ENCODE measurements at places on chromosomes 1 and 21.
A peak's percentile ranks its signal among the peaks of the same experiment; 100 is the strongest.

DNA sequence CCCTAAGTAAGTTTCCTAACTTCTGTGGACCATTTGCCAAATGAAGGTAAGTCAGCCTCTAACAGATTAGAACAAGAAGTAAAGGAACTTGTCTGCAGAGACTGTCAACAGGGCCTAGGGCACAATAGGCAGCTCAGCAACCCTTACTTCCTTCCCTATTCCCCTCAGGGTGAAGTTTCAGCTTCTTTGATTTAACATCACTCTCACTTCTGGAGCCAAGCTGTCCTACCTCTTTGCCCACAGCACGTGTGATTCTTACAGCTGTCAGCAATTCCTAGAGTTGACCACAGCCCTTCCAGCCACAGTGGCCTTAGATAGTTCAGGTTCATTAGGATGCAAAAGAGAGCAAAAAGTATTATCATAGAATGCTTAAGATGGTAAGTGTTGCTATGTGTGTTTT lies 7.6 kb upstream of the EIF4G3 start:
- no peak for DNase-seq

DNA sequence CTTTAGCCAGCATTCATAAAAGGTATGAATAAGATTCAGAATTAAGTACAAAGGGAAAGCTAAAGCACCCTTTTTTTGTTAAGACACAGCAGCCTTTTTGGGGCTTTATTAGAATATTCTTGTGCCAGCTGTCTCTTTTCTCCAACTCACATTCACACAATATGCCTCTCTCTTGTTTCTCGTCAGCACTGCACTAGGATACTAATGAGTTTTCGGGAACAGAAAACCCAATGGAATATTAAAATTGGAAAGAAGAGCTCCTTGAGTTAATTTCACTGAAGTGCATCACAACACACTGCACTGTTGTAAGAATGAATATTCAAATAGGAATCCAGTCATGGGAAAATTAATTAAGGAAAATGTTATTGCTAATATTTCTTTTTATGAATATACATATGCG lies 410.4 kb upstream of the BEND5 start:
- no peak for DNase-seq

GRCh38 chr1:110383251-110383990 lies 7.4 kb downstream of the SLC16A4 start:
- DNase-seq: no peak

DNA sequence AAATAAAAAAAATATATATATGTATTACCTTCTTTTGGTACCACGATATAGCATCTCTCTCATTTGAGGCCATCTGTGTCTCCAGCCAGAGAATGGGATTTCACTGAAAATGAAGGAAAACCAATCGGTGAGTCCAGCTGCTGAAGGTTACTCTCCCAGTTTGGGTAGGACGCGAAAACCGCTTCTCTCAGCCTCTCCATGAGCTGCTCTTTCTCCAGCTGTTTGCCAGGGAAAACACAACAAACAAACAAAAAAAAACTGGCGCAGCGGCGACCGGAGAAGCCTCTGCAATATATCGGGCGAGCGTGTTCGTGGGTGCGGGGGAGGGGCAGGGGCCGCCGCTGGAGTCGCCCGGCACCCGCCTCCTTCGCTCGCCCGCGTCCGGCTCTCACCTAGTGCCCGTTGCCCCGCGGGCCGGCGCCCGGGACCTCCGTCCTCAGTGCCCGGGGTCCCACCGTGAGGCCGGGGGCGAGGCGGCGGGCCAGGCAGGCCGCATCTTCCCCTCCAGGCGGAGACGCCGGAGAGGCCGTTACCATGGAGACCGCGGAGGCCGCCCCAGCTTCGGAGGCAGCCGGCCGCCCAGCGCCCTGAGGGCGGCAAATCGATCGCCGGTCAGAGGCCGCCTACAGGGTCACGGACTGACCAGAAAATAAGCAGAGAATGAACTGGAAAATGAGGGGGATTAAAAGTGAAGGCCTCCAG lies 504 bp downstream of the PHTF1 start:
- DNase-seq: peak; percentile 64

- no peak for DNase-seq
Measured at GRCh38 chr1:67190410-67190809, 24.2 kb downstream of the IL23R start.

DNA sequence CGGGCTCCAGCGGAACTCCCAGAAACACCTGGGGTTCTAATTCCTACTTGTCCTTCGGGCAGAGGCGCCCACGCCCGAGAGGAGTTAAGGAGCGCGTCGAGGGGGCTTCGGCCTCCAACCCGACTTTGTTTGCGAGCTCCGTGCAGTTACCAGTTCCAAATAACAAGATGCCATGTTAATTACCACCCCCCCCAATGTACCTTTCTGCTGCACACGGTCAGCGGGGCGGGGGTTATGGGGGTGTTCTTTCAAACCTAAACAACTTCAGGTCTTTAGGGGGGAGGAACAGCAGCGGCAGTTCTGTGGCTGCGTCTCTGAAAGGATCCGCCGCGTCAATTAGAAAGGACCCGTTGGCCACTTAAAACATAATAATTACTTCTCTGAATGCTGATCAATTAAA lies 114.8 kb downstream of the PRDM16 start:
- no peak for DNase-seq

DNA sequence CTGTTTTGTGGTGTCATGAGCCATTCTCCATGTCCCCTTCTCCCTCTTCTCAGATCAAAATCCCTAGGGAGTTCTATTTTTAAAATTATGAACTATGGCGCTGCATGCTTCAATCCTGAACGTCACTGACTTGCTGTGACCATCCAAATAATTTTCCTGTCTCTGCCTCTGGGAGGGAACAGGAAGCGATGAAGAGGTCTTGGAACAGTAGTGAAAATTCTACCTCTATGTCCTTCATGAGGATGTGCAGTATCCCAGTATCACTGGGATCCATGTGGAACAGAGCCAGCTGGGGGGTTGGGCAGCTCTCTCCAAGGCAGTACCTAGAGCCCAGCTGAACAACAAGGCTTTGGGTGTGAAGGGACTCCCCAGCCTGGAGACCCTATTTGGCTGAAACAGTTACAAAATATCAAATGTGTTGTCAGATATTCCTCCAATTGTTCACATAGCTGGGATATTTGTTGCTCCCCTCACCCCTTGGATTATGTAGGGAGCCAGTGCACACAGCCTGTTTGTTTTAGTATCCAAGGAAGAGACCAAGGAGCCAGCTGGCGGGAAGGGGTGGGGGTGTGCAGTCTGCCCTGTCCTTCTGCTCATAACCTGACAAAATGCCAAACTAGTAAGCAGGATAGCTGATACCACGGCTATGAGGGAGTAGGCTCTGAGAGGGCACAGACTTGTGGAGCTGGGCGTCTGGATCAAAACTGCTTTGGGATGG lies 7.6 kb downstream of the DCLRE1B start:
- DNase-seq: peak; percentile 79

- DNase-seq: no peak
Measured at GRCh38 chr1:212500983-212501382, 68.3 kb downstream of the NENF start.

- DNase-seq: no peak
Measured at GRCh38 chr21:33299181-33299752, 25.5 kb upstream of the IFNAR1 start.

DNA sequence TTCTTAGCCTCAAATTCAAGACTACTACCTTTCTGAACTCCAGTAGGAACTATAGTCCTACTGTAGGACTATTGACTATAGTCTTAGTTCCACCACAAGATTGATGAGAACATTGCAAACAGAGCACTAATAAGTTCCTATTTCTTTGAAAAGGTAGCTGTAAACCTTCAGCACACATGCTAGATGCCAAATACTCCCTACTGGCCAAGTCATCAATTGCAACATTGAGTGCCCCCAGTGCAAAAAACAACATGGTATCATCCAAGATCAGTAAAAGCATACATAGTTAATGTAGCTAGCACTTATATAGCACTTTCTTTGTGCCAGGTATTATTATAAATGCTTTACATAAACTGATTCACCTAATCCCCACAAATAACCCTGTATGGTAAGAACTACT lies 99.8 kb downstream of the MRPL39 start:
- DNase-seq: no peak

DNA sequence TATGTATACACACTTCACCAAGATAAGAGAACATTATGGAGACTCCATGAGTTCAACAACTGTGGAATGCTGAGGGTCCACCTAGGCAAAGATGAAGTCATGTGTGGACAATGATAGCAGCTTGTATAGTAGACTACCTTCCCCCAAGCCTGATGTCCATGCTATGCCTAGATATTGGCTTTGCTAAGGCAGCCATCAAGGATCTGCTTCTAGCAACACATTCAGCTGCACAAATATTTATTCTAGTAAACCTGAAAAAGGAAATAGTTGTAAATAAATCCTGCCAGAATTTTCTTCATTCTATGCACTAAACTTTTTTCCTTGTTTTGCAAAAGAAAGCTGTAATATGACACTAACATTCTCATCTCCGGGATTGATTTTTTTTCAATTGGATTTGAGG lies 7.0 kb upstream of the LPAR3 start:
- no peak for DNase-seq

GRCh38 chr1:119329541-119330461 lies 38.8 kb upstream of the HAO2 start:
- no peak for DNase-seq

GRCh38 chr1:239367196-239367810 lies 19.1 kb upstream of the CHRM3 start:
- no peak for DNase-seq

GRCh38 chr1:54869173-54869851 lies 17.7 kb downstream of the DHCR24 start:
- no peak for DNase-seq

DNA sequence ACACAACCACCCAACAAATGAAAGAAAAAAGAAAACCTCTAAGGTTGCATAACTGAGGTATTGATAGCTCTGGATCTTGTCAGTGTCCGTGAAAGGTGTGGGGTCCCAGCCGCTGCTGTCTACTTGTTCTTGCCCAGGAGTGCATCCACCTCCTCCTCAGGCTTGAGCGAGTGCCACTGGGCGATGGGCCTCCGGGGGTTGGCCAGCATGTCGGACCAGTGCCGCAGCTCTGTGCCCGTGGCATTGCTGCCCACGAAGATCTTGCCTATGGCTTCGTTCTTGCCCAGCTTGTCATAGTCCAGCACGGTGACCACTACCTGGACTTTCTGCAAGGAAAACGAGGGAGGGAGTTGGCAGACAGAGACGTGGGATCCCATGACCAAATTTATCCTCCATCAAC lies 113.6 kb downstream of the SYT2 start:
- no peak for DNase-seq

DNA sequence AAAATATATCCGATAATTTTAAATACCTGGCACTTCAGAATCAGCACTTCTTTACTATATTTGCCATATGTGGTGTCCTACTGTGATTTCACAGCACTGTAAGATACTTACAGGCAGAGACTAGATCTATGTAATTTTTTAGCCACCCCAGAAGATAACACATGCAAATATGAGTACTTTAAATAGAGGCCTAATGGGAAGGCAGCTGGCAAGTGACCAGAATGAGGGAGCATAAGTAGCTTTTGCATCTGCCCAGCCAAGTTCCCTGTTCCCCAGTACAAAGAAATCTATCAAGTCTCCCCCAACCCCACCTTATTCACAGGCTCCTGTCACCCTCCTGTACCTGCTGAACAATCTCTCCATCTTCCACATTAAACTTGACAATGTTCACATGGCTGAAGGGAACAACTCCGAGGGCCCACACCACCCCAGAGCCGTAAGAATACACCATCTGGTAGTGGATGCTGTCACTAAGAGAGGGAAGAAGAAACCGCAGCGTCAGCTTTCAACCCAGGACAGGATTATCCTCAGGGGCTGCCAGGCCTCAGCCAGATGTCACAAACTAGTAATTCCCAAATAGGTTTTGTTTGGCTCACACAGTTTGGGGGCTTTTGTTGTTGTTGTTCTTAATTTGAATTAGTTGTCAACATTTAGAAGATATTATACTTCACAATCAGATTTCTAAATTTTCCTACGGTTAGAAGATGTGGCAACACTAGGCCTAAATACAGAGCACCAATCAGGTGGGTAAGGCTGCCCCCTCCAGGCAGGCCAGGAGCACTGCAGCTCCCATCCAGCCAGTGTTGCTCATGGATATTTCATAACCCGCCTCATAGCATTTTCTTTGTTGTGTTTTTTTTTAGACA lies 10.4 kb downstream of the EMC1 start:
- DNase-seq: no peak

- no peak for DNase-seq
Measured at GRCh38 chr1:89939059-89939570, 55.8 kb upstream of the ZNF326 start.

- no peak for DNase-seq
Measured at GRCh38 chr1:62561306-62561705, 36.0 kb upstream of the ANGPTL3 start.

GRCh38 chr1:207202480-207202879 lies 98.4 kb downstream of the C4BPA start:
- no peak for DNase-seq

GRCh38 chr1:174112489-174113162 lies 46.7 kb upstream of the RABGAP1L start:
- no peak for DNase-seq

DNA sequence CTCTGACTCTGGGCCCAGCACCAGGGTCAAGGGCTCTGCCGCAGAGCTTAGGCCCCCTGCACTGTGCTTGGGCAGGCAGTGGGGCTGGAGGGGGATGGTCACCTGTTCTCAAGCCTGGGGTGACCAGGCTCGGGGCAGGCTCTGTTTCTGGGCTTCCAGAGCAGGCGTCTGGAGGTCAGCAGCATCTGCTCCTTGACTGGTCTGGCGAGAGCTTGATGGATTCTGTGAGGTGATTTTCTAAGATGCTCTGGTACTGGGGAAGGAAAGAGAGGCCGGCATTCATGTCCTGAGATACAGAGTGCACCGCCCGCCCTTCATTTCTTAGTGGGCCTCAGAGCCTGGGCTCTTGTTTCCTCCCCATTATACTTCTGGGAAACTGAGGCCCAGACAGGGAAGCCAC lies 24.5 kb downstream of the RAB7B start:
- no peak for DNase-seq

GRCh38 chr1:232037774-232038388 lies 411.3 kb downstream of the DISC1 start:
- no peak for DNase-seq

DNA sequence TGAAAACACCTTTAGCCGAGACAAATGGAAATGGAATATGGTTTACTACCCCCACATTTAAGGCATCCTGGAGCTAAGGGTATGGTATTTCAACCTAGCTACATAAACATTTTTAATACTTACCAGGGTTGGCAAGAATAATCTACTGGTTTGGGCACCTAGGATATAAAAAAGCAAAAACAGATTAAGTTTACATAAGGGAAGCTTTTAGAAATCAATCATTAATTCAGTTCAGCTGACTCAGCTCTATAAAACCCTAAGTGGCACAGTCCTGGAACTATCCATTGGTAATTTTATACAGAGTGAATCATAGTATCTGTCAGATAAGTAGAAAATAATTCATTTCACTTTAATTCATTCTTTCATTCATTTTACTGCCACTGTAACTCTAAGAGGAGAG lies 355.2 kb downstream of the VAV3 start:
- DNase-seq: no peak

GRCh38 chr1:27591622-27592021 lies 12.3 kb downstream of the AHDC1 start:
- DNase-seq: no peak

DNA sequence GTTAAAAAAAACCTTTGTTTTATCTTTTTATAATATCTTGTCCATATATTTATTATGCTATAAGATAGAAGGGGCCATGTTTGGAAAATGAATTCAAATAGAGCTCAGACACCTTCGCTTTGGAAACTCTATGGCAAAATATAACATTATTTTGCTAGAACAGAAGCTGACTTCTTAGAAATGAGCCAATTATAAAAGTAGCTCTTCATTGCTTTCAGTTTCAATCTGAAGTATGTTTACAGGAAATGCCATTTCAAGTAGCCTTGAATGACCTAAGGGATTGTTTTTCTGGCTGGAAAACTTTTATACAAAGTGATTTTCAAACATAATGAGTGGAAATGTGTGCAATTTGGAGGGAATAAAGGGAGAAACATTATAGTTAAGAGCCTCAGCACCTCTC lies 37.8 kb upstream of the GBP5 start:
- DNase-seq: no peak
